ENCODE measurements at places on chromosomes 16 and 17. TPM values are rescaled to one million over a fixed set of nuclear protein-coding genes. Genes with fewer than 3 reads are reported as not detected.

The ABCA9 gene
- total RNA-seq = not detected

The OMG gene
- total RNA-seq = 0.23 TPM

The TBC1D3D gene
- not detected for total RNA-seq

GRCh38 chr16:58019866-58020538 lies 5.6 kb upstream of the MMP15 start:
- DNase-seq = no peak

- DNase-seq = no peak
Measured at GRCh38 chr17:59454633-59455105, 110.7 kb upstream of the DHX40 start.

DNA sequence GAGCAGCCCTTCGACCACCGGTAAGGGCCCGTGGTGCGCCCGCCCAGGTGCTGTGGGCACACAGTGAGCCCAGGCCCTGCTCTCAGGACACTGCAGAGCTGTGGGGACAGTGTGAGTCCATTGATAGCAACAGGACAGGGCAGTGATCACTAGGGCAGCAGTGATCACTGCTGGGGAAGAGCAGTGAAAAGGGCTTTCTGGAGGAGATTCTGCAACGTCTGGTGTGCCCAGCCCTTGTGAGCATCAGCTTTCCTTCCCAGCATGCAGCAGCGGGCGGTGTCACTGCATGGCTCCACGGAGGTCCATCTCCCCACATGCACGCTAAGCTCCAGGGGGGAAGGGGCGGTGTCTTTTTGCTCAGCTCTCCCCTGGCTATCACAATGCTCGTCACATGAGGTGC lies 32.1 kb downstream of the MAP1LC3B start:
- DNase-seq = no peak
